H9 (cell line): ENCODE measurements at places on chromosomes 12 and 14. TPM values are rescaled to one million over a fixed set of nuclear protein-coding genes. Genes with fewer than 3 reads are reported as not detected.

GRIP1 gene
- 16.5 and 19.5 TPM in 2 replicates for total RNA-seq

GRCh38 chr12:27332407-27332713 is 276 bp upstream of the BMAL2 start:
- DNase-seq, result no peak

DNA sequence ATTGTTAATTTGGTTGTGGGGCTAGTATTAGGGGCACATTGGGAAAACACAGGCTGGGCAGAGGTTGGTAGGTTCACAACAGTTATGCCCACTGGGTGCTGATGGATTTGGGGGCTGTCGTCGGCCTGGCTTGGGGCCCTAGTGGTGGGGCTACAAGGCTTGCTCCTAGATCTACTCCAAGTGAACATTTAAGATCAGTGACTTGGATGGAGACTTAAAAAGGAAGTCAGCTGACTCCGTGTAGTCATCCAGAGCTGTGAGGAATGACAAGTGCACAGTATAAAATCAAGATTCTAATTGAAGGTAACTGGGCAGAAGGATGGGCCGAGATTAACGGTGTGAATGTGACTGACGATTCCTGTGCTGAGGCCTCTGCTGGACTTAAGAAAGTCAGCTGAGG is 12.8 kb upstream of the NR4A1 start:
- DNase-seq, result no peak

- no peak for DNase-seq
Observed at GRCh38 chr14:99875421-99875820, 82.2 kb downstream of the EML1 start.

GRCh38 chr14:54979039-54979438 is 47.9 kb downstream of the WDHD1 start:
- DNase-seq, result no peak

- DNase-seq, result peak; percentile 95
Observed at GRCh38 chr12:118981285-118982211, at the start of gene SRRM4. Gene SRRM4 (plus strand): TSS chr12:118981541. CDS start chr12:118981883, 342 bp downstream.
